Right cardiac atrium (tissue), 5 donors: ENCODE measurements at places on chromosomes 3 and 15.

GRCh38 chr15:48559285-48559684 is 86.2 kb downstream of the FBN1 start:
- DNase-seq, result no peak

DNA sequence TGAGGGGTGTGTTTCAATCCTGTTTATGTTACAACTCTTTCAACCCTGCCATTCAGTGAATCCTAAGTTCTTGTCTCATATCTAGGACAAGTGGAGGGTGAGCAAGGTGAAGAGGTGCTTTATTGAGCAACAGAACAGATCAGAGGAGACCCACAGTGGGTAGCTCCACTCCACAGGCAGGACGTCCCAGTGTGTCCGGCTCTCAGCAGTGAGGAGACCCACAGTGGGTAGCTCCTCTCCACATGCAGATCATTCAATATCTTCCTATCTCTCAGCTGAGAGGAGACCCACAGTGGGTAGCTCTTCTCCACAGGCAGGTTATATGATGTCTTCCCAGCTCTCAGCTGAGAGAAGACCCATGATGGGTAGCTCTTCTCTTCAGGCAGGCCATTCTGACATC is 556.7 kb downstream of the SI start:
- no peak for DNase-seq

GRCh38 chr3:59688636-59689035 is 638.8 kb upstream of the CFAP20DC start:
- no peak for DNase-seq

GRCh38 chr15:78859971-78860719 is 12.5 kb upstream of the MORF4L1 start:
- peak; percentile 73 for DNase-seq

DNA sequence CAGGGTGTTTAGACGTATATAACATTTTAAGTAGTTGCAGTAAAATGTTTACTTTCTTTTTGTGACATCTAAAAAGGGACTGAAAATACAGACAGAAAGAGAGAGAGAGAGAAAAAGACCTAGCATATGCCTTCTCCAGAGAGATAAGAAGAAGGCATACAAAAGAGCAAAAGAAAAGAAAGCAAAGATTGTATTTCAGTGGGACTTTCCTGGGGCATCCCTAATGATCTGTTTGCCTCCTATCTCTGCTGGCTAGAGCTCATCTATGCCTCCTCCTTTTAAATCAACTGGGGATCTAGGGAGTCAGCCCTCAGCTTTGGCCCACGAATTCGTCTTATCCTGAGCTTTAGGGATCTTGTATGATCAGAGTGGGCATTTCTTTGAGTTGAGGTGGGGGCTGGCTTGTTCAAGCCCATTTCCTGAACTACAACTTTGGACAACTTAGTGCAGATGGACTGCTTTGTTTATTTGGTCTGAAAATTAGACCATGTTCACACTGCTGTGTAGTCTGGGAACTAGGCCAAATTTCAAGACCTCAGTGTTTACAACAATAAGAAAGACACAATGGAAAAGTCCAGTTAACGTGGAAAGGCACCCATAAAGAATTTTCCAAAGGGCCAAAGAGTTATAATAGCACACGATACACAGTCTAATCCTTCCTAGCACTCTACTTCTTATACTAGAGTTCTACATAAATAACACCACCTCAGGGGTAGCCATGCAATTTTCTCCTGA is 61.0 kb downstream of the ATP8B4 start:
- no peak for DNase-seq

GRCh38 chr3:50912746-50913145 is 238.0 kb downstream of the DOCK3 start:
- no peak for DNase-seq

GRCh38 chr3:93855401-93855800 is 118.3 kb downstream of the PROS1 start:
- DNase-seq, result no peak

- peak; percentile 90 for DNase-seq
Measured at GRCh38 chr3:129892857-129893580, 492 bp downstream of the TMCC1 start.

DNA sequence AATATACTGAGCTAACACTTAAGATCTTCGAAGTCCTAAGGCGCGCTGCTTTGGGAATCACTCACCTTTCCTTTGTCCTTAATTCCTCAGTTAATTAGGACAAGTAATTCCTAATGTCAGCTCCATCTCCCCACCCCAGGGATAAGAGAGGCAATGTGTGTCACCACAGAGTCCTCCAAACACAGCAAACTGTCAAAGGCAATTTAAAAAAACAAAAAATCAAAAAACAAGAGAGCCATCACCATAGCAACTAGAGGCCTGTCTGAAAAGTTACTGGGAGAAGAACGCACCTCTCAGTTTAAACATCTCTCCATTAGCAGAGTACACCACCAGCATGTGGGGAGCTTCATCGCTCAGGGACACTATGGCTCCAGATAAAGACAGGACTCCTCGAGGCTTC is 101.7 kb downstream of the OSBPL10 start:
- DNase-seq, result no peak

DNA sequence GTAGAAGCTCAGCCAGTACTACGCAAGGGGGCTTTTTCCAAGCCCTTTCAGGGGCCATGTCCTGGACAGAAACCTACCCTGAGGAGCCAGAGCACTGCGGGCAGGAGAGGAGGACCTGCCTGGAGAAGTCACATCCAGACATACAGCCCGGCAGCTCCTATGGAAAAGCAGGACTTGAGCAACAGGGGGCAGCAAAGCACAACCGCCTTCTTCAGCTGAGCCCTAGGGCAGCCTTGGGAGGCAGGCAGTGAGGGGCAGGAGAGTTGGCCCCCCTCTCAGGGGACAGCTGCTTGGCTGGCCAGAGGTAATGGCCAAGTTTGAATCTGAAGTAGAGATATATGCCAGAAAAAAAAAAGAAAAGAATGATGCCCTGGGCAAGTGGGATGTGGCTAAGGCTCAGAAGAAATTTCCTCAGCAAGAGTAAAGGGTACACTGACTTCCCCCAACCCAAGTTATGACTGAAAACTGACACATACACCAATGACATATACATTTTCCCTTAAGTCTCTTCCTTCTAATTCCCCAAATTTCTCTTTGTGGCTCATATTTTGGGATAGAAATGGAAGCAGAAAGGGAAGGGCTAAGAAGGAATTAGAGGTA is 56.9 kb downstream of the CYP19A1 start:
- DNase-seq, result peak; percentile 87

DNA sequence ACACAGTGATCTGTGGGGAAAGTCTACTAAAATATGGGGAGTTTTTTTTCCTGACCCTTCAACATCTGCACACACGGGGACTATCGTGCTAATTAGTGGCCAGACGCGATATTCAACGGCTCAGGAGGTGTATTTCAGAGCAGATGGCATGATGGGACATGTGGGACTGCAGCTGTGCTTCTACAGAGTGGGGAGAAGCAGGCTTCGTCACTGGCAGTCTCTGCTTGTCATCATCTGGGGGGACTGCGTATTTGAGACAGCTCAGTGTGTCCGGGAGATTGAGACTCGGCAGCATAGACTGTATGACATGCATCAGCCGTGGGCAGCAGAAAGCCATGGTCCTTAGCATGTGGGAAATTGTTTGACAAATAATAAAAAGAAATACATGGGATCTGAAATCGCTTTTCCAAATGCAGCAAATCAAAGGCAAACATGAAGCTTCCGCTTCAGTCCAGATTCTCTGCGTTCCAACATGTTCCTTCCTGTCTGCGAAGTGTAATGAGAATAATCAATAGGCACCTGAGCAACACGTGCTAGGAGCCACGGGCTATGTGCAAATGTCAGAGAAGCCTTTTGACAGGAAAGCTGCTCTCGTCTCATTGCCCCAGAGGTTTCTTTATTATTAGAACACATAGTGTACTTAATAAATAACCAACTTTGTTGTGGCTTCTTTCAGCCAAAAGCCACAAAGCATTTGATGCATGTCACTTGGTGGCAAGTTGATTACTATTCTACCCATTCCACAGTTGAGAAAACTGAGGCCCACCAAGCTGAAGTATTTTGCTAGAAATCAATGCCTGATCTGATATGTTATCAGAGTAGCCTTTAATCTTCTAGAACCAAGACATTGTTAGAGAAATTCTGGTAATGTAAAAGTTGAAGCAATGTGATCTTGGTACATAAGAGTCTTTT is 276.3 kb downstream of the RYR3 start:
- DNase-seq, result no peak

DNA sequence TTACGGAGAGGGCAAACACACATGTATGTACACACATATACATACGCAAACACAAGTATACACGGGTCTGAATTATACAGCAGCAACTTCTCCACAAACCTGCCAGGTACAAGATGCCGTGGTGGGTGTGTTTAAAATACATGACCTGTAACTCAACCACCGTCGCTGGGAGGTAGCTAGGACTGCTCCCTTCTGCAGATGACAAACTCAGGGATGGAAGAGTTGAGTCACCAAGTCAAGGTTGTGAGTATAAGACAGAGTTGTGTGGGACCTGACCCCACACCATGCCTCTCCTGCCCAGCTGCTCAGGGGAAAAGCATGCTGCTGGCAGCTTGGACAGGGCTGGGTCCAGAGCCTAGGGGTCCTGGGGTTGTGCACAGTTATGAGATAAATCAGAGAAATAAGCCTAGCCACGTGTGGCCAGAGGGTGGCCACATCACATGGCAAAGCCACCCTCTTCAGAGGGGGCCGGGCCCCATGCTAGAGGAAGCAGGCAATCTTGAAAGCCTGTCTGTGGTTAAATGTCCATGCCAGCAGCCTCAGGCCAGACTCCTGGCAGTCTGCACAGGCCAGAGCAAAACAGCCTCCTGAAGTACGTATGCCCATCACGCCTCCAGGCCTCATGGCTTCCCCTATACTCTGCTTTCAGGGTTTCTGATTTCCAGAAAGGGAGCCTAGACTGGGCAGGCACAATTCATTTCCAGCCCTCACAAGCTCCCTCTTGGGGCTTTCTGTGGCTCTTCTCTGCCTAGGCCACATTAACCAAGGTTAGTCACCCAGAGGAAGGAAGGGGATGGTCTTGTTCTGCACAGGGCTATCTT is 107.7 kb upstream of the RPL32 start:
- DNase-seq, result no peak

- no peak for DNase-seq
Measured at GRCh38 chr3:13294442-13295351, 125.4 kb downstream of the NUP210 start.

GRCh38 chr3:47984075-47984728 is 32.0 kb downstream of the MAP4 start:
- DNase-seq, result no peak

DNA sequence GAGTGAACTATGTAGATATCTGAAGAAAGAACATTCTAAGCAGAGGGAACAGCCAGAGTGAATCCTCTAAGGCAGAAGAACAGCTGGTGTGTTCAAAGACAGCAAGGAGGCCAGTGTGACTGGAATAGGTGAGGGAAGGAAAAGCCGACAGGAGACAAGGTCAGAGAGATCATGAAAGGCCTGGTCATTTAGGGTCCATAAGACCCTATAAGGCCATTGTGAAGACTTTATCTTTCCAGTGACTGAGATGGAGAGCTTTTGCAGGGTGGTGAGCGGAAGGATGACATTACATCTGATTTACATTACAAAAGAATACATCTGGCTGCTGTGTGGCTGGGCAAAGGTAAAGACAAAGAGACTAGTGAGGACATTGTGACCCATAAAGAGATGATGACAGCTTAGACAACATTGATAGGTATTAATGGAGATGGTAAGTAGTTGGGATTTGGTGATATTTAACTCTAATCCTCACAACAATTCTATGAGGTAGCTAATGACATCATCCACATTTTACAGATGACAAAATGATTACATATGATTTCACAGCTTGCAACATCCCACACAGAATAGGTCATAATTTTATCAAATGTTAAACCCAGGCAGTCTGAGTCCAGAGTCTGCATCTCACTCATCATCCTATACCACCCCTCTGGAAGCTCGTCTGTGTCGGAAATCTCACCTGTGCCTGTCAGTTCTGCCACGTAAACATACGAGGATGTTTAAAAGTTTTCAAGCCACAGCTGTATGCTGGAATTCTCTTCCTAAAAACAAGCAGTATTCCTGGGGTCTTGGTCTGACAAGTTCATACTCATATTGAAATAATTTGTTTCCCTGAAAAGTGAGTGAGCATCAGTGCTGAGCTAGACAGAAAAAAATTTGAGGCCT is 70.2 kb upstream of the PIK3R4 start:
- no peak for DNase-seq

GRCh38 chr15:74240002-74240568 is 4.0 kb downstream of the CCDC33 start:
- DNase-seq, result peak; percentile 94

DNA sequence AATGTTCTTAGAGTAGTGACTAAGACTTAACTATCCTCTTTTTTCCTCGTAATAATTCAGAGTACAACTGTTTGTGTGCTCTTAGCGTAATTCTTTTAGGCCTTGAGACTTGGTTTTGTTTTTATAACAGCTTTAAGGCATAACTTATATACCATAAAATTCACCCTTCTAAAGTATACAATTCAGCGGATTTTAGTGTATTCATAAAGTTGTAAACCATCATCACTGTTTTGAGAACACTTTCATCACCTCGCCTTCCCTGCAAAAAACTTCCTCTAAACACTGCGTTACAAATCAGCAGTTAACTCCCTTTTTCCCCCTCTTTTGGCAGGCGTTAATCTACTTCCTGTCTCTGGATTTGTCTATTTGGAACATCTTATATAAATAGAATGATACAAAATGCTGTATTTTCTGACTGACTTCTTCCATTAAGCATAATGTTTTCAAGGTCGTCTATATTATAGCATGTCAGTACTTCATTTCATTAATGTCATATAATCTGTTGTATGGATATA is 18.7 kb downstream of the DNAJC13 start:
- DNase-seq, result no peak

DNA sequence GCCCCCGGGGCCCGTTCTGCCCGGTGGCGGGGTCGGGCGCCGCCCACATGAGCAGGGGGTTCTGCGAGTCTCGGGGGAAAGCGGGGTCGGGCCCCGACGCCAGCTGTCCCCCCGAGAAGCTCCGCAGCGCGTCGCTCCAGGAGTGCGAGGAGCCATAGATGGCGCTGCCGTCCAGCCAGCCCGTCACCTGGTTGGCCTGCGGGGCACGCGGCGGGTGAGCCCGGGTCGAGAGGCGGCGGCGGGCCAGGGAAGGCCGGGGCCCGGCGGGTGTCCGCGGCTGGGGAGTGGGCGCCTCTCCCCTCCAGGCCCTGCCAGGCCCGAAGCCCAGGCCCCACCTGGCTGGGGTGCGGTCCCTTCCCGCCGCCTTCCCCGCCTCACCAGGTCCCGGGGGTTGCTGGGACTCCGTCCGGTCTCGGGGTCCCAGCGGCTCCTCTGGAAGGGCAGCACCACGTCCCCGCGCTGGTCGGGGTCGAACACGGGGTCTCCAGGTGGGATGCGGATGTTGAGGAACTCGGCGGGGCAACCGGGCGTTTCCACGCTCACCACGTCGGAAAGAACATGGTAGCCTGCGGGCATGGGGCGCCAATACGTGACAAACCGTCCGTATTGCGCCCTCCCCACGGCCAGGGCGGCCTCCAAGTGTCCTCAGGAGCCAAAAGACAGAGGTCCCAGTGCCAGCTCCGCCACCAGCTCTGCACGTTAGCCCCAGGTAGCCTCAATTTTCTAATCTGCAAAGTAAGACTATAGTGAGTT is 2.4 kb downstream of the DUOX2 start:
- peak; percentile 47 for DNase-seq

DNA sequence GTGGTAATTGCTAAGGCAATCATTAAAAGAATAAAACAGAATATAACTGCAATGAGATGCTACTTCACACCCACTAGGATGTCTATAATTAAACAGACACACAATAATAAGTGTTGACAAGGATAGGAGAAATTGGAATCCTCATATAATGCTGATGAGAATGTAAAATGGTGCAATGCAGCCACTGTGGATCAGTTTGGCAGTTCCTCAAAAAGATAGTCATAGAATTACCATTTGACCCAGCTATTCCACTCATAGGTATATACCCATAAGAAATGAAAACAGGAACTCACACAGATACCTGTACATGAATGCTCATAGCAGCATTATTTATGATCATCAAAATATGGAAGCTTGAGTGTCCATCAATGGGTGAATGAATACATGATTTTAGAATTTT is 9.6 kb upstream of the RNF111 start:
- no peak for DNase-seq
